SK-N-SH (cell line): ENCODE measurements at places on chromosomes 3 and 15. TPM values are rescaled to one million over a fixed set of nuclear protein-coding genes. Genes with fewer than 3 reads are reported as not detected.

The SOX14 gene
- not detected in 2 replicates for polyA plus RNA-seq

The CDCP1 gene
- 2.7 and 3.6 TPM in 2 replicates for polyA plus RNA-seq

The GNAT1 gene
- not detected in 2 replicates for polyA plus RNA-seq

The KLHL40 gene
- polyA plus RNA-seq, result not detected in 2 replicates

The GRAMD2A gene
- polyA plus RNA-seq, result 0.06 and 0.10 TPM in 2 replicates

The HRG gene
- polyA plus RNA-seq, result not detected in 2 replicates

The NOX5 gene
- polyA plus RNA-seq, result 0.02 and 0.05 TPM in 2 replicates

The GOLGA8G gene
- polyA plus RNA-seq, result not detected in 2 replicates
